ENCODE measurements at places on chromosomes 5 and 9.
A peak's percentile ranks its signal among the peaks of the same experiment; 100 is the strongest.

GRCh38 chr5:108942701-108943100 lies 195.0 kb downstream of the FER start:
- DNase-seq = no peak

DNA sequence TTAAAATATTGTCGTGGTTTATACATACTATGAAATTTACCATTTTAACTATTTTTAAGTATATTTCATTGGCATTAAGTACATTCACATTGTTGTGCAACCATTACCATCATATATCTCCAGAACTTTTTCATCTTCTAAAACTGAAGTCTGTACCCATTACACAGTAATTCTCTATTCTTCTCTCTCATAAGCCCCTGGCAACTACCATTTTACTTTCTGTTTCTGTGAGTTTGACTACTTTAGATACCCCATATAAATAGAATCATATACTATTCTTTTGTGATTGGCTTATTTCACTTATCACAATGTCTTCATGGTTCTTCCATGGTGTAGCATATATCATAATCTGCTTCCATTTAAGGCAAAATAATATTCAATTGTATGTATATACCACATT lies 30.3 kb downstream of the NDUFS4 start:
- DNase-seq = no peak

DNA sequence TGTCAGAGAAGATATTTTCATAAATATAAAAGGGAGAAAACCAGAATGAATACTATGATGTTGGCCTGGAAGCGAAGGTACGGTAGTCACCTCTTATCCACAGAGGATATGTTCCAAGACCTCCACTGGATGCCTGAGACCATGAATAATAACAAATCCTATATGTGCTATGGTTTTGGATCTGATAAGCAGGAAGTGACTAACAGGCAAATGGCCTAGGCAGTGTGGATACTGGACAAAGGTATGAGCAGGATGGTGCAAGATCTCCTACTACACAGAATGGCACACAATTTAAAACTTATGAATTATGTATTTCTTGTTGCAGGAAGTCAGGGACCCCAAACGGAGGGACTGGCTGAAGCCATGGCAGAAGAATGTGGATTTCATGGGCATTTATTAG lies 48.2 kb downstream of the ADAMTS12 start:
- DNase-seq = no peak

GRCh38 chr9:99682870-99683269 lies 138.8 kb upstream of the NR4A3 start:
- DNase-seq = no peak

GRCh38 chr9:137305060-137305797 lies 3.2 kb upstream of the NRARP start:
- DNase-seq = peak; percentile 75

DNA sequence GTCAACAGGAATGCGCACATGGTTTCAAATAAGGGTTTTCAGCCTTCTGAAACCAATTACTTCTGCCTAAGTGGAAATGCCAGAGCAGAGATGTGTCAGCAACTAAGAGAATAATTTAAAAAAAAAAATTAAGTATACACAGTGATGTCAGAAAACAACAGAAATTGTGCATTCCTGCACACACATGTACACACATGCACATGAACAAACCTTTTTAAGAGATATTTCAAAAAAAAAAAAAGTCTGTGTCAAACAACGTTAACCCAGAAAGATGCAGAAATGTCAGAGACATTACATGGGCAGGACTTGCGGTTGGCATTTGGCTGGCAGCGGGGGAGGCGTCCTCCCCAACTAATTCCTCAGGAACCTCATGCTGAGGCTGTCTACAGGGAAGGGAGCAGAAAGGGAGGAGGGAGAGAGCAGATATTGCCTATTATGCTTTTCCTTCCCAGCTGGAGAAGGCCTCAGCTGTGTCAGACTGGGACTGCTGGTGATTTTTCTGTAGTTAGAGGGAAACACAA lies 536.9 kb upstream of the WWC1 start:
- peak; percentile 74 for DNase-seq

DNA sequence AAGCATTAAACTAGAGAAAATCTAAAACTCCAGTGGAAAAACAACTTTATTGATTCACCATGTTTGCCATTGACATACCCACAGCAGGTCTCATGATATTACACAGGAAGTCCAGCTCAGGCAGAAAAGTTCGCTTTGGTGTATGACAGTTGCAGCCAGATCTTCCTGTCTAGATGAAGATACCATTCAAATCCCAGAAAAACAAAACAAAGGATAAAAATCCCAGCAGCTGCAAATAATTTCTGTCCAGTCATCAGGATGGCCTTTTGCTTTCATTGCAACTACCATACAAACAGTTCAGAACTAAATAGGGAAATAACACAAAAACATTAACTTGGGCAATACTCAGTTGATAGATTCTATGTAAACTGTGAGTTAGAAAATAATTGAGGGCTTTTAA lies 136.0 kb upstream of the NREP start:
- peak; percentile 35 for DNase-seq
